ENCODE measurements at places on chromosomes 13 and 19.

- DNase-seq: no peak
These were observed 256.4 kb downstream of the DLEU7 start for GRCh38 chr13:50587115-50587514.

DNA sequence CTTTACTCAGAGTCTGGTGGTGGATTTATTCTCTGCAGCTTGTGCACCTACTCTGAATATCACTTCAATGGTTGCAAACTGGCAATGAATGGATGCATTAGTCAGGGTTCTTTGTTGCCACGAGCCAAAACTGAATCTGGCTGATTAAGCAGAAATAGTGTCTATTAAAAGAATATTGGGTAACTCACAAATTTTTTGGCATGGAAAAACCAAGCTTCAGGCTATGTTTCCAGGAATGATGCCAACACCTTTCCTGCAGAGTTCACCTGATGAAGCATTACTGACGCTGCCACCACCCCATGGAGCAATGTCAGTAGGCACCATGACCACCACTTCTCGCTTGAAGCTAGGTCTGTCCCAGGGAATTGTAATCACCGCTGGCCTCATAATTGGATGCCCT is 597.8 kb upstream of the SLC10A2 start:
- no peak for DNase-seq

GRCh38 chr13:67306742-67307141 is 76.6 kb upstream of the PCDH9 start:
- DNase-seq: no peak

DNA sequence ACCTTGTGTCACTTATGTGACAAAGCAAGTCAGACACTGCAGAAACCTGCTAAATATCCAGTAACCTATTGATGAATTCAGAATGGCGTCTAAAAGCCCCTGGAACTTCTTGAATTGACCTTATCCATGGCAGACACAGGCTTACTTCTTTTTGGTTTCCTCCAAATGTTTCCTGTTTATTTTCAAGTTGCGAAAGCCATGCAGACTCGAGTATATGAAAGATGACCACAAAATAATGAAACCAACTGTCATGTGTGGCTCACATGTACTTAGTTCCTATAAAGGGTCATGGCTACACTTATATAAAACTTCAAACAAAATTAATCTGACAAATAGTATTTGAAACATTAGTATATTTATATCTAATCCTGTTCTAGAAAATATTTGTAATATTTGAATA is 113.1 kb upstream of the FNDC3A start:
- DNase-seq: no peak

DNA sequence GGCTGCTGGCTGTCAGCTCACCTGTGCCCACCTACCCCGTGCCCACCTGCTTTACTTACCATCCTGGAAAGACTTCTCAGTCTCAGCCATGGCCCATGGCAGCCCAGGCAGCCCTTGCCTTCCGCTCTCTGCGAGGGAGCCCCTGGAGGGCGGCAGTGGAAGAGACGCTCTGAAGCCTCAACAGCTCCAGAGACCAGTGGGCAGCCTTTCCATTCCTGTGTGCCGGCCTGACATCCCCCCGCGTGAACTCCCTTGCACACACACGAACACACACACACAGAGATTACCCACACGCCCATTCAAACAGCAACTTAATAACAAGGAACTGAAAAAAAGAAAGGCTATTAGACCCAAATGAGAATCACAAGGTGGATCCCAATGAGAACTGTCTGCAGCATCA is 14.2 kb upstream of the RASA3 start:
- DNase-seq: no peak

- no peak for DNase-seq
These were observed 11.0 kb upstream of the BBC3 start for GRCh38 chr19:47241919-47242577.

DNA sequence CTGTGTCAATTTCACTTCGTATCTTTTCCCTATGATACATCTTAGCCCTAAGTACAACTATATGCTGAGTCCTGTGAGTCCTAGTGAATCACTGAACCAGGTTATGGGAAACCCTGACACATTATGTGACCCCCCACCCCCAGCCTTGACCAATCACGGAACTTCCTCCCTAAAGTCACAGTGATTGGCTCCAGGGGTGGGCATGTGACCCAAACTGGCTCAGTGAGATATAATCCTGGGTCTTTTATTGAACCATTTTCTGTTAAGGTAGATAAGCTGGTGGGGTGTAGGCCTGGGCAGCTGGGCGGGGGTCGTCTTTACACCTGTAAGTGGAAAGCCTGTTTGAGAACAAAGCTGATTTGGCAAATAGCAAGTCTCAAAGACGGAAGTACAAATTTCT is 19.8 kb upstream of the FBL start:
- no peak for DNase-seq

- no peak for DNase-seq
These were observed 5.4 kb downstream of the RNU6-9 start for GRCh38 chr19:898663-899062.

DNA sequence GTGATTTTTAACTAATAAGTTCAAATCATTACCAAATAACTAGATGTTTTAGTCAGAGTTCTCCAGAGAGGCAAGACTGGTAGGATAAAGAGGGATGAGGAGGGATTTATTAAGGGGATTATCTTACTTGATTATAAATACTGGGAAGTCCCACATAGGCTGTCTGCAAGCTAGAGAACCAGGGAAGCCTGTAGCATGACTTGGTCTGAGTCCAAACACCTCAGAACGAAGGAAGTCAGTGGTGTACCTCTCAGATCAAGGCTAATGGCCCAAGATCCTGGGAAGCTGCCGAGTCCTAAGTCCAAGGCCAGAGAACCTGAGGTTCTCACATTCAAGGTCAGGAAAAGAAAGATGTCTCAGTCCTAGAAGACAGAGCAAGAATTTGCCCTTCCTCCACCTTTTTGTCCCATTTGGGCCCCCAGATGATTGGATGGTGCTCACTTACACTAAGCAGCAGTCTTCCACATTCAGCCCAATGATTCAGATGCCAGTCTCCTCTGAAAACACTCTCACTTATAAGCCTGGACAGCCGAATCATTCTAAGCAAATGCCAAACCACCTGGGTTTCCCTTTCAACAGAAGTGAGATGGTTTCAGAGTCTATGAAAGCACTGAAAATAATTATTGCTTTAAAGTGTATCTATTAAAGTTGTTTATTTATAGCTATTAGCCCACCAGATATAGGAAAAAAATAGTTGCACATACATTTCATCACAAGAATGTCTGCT is 1599.2 kb downstream of the OLFM4 start:
- DNase-seq: no peak

- no peak for DNase-seq
These were observed 3.6 kb upstream of the COMMD6 start for GRCh38 chr13:75541287-75541686.

DNA sequence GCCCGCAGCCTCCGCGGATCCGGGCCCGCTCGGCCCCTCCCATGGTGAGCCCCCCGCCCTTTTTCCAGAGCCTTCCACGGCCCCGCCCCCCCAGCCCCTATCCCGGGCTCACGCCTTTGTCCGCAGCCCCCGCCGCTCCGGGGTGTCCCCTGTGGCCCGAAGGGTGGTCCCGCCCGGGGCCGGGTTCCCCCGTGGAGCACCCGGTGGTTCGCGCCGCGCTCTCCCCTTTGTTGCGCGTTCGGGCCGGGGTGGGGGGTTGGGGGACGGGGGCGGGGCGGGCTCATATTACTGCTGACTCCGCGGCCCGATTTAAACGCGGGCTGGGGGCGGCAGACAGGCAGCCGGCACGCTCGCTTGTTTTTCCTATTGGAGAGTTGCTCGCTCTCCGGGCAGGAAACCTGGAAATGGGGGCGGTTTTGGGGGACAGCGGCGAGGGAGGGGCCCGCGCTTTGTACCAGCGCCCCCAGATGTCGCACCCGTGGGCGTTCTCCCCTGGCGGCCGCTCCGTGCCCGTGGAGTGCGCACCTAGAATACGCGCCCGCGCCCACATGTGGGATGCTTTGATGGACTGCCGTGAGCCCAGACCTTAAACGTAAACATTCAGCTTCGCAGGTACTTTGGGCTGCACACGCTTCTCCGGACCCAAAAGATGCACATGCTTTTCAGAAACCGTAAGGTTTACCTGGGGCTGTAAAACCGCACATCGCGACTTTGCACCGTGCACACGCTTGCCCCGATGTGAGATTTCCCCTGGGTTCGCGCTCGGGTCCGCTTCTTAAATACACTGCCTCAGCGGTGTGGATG is 699 bp downstream of the PTOV1 start:
- peak; percentile 72 for DNase-seq

DNA sequence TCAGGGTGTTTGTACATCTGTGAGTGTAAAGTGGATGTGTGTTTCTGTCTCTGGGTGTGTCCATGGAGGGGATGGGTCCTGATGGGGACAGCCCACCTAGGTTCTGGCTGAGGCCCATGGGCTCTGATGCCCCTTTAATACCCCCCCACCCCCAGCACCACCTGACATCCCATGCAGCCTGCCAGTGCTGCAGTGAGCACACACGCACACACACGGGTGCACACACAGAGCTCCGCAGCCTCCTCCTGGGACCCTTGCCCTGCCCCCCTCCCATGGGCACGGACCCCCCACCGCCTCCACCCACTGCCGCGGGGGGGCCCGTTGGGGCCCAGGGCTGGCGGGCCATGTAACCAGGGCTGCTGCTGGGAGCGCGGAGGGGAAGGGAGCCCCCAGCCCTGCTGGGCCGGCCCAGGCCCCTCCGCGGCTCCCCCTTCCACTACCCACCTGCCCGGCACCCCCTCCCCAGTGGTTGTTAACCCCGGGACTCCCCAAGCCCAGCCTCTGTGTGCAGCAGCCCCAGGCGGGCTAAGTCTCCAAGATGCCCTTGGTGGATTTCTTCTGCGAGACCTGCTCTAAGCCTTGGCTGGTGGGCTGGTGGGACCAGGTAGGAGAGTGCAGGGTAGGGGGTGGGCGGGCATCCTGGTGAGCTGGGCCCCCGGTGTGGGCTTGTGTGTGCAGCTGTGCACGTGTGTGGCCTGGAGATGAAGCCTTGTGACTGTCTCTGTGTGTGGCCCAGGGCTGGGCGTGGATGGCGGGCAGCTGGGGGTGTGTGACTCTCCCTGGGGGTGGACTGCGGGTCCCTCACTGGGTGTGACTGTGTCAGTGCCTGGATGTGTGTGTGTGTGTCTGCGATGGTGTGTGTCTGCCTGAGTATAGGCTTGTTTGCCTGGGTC is 32.6 kb downstream of the PDE4A start:
- DNase-seq: no peak

GRCh38 chr13:48231933-48232332 is 1.1 kb upstream of the ITM2B start:
- DNase-seq: no peak

DNA sequence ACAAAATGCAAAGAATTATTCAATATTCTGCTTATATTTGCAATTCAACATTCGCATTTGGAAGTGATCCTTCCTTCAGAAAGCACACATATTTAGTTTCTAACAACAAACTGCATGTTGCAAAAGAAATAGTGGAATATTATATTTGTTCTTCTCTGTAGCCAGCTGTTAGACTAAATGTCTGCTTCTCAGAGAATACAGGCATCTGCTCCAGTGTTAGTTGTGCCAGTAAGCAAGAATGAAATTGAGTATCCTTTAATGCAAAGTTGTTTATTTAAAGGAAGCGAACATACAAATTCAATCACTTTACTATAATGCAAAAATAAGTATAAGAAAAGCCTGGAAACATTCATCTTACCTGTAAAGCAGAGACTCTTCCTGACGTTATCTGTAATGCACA is 663 bp downstream of the SLITRK6 start:
- DNase-seq: no peak

DNA sequence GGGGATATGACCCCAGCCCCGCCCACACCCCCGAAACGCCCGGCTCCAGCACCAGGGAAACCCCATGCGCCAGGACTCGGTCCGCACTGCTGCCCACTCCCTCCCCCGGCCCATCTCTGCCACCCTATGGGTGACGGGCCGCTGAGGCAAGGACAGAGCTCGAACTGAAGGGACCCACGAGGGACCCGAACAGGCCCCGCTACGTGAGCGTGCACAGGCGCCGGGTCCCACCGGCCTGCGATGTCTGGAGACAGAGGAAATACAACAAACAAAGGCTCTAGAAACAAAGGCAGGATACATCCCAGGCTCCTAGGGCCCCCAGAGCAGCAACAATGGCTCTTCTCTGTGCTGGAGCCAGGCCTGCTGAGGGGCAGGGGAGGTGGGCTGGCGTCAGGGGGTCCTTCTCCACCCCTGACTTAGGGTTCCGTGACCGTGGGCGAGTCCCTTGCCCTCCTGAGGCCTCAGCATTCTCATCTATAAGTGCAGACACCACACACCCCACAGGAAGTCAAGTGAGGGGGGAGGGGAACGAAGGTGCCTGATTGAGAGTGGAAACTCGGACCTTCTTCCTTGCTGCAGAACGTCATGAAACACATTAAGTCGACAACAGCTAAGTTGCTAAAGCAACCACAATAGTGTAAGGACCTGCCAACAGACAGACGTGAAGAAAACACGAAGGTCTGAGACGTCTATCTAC is 3.1 kb downstream of the ABHD17A start:
- no peak for DNase-seq

GRCh38 chr13:30868799-30869470 is 37.1 kb upstream of the MEDAG start:
- DNase-seq: no peak

GRCh38 chr19:8306235-8307054 is 1.7 kb downstream of the CD320 start:
- peak; percentile 8 for DNase-seq

DNA sequence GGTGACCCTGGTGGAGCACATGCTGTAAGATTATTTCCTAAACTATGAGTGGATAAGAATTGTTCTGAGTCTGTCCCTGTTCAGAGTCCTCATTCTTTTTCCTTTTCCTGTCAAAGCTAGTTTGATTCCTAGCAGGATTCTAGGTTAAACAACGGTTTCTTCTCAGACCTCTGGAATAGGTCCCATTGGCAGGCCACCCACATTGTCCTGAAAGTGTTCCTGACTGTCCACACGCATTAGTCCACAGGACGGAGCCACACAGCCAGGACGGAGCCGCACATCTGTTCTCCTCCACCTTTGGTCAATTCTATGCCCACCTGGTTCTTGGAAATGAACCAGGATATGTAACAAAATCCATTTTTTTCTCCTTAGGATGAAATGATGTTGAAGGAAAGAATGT is 46.1 kb downstream of the ANKRD10 start:
- DNase-seq: no peak

GRCh38 chr19:11482384-11483050 is 1.7 kb upstream of the ELAVL3 start:
- peak; percentile 90 for DNase-seq

DNA sequence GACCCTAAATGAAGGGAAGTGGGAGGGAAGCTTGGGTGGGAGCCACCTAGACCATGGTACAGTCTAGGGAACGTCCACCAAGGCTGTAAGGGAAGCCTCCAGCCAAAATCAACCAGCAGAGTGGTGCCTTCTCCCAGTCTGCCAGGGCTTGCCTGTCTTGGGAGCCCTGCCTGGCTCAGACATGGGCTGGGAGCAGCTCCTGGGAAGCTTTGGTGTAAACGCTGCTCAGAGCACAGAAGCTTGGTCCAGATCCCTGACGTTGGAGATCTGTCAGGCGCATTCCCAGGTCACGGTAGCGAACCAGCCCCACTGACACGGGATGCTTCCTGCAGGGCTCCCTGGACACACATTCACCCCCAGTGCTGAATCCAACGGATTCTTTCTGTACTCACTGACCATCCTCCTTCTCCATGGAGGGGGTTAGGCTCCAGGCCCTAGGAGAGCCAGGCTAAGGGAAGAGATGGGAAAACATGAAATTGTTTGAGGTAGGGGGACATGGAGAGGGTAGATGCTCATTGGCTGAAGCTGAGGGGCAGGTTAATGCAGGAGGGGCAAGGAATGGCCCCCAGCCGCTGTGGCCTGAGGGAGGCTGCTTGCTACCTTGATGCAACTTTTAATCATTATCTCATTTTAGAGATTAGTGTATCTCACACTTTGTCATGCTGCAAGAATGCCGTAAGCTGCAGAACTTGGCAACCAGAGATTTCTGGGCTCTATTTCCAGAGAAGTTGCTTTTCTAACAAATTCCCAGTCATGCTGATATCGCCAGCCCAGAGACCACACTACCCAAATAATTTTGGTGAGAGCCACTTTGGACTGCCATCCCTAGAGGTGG is 195.8 kb downstream of the UQCRFS1 start:
- no peak for DNase-seq
